ENCODE measurements at places on chromosomes 16 and 17.

GRCh38 chr16:66968847-66969246, 7.8 kb downstream of the CES3 start:
- no peak for DNase-seq

- no peak for DNase-seq
Observed at GRCh38 chr16:20798364-20798763, 7.9 kb downstream of the ERI2 start.

- DNase-seq = peak; percentile 69
Observed at GRCh38 chr17:56810343-56810742, 23.4 kb downstream of the C17orf67 start.

DNA sequence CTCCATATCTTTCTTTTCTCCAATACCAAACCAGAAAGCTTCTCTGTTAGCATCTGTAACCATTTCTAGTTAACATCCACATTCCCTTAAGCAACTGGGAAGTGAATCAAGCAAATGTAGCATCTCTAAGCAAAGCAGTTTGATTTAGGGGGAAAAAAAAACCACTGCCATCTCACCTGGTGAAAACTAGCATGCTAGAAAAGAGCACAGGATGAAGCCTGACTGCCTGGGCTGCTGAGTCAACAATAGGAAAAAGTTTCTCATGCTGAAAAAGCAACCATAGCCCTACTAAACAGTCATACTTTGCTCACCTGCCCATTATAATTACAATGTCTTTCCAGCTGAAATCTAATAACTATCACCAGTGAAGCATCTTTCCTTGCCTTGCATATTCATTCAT, 139.3 kb downstream of the ANKFN1 start:
- no peak for DNase-seq

DNA sequence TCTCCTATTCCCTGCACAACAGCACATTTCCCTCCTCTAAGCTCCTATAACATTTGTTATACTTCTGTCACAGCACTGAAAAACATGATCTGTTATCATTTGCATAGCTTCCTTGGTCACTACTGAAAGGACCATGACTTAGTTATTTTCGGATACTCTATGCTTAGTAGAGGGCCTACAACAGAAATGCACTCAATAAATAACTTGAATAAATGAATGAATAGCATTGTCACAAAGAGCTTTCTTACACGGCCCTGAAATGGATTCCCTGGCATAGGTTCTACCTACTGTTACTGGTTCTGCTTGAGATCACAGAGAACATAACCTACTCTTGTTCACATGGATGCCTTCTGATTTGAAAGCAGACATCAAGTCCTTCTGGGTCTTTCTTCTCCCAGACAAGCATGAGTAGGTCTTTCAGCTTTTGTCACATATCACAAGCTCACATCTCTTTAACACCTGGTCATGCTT, 41.6 kb downstream of the MYO1D start:
- DNase-seq = no peak

DNA sequence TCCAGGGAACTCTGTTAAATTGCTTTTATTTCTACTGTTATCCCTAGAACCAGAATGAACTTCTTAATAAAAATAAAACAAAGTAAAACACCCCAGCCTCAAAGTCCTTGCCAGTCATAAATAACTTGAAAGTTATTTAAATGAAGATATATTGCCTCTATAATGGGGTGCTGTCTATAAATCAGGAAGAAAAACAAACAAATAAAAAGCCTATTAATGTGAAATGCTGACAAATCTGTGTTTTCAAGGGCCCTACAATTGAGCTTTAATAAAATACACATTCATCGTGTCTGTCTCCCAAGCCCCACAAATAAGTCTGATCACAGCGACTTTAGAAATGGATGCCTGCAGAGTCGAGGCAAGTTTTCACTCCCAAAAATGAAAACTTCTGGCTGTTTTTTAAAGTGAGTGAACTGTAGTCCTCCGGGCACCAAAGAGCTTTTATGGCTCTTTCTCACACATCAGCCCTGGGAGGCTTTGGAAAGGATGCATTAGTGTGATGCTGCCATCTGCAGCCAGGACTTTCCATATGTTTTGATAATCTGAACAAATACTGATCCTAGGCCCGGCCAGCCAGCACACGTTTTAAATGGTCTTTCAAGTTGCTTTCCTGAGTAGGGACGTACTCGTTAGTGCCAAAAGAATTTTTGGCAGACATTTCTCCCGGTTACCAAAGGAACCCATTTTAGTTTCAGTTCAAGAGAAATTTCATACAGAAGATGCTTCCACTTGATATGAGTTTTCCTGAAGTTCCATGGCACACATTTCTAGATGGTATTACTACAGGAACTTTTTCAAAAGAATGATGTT, 16.3 kb downstream of the NACA2 start:
- DNase-seq = peak; percentile 82

DNA sequence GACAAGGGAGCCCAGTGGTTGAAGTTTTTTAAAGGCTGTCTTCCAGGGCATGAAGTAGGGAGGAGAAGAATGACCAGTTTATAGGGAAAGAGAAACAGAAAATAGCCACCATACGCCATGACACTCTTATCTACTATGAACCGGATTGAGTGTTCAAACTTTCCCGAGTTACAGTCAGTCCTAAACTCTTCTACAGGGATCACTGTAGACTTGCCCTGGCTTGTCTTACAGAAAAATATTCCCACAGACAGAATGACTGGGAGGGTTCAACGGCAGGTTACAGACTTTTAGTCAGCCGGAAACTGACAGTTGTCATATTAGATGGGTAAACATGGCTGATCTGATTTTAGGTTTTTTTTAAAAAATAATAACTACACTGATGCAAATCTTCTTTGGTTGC, 662.5 kb upstream of the SOX9 start:
- no peak for DNase-seq

DNA sequence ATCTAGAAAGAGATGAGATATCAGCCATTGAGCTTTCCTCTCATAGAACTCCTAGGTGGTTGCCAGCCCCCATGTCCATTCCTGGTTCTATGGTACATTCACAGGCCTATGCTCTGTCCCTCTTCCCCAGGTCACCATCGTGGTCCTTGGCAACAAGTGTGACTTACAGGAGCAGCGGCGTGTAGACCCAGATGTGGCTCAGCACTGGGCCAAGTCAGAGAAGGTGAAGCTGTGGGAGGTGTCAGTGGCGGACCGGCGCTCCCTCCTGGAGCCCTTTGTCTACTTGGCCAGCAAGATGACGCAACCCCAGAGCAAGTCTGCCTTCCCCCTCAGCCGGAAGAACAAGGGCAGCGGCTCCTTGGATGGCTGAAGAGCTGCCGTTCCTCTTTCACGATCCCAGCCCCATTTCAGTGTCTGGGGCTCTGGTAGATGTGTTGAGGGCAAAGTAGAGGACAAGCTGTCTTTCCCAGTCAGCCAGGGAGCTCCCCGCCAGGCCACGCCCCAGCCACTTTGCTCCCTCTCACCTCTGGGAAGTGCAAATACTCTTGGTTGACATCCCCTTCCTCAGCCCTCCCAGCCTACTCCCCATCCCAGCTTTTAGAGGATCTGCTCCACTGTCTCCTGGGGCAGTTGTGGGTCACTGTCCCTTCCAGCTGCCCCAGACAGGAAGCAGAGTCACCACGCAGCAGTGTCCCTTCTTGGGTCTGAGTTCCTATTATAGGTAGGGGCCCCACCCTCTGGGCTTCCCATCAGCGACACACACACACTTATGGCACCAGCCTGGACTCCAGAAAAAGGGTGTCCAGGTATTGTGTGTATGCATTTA, 3.8 kb downstream of the NKIRAS2 start:
- DNase-seq = no peak

DNA sequence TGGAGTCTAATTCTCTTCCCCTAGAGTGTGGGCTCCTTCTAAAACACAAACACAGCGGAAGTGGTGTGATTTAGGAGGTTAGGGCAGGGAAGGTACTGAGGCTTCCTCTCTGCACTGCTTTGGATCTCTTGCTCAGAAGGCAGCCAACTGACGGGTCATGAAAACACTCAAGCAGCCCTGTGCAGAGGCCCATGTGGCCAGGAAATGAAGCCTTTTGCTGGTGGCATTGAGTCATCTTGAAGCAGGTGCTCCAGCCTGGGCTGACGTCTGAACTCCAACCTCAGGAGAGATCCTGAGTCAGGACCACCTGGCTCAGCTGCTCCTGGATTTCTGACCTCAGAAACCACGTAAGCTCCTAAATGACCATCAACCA, 72.9 kb downstream of the MRM1 start:
- DNase-seq = no peak

DNA sequence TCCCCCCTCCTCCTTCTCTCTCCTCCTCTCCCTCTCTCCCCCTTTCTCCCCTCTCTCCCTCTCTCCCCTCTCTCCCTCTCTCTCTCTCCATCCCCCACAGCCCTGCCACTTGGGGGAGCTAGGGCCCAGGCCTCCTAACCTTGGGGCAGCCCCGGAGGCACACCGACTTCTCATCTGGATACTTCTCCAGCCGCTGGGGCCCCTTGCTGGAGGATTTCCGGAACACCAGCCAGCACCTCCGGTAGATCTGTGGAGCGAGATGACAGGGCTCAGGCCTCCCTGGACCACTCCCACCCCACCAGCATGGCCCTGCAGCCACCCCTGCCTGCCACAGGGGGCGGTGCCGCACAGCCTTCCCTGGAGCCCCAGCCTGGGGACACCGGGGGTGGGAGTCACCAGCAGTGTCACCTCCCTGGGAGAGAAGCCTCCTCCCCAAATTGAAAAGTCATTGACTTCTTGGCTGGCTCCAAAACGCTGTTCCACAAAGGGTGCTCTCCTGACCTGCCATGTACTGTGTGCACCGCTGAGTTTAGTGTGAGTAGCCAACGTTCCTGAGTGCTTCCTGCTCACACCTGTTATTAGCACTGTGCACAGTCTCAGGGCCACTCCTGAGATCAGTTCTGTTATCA, 10.5 kb downstream of the DOK4 start:
- DNase-seq = peak; percentile 64

DNA sequence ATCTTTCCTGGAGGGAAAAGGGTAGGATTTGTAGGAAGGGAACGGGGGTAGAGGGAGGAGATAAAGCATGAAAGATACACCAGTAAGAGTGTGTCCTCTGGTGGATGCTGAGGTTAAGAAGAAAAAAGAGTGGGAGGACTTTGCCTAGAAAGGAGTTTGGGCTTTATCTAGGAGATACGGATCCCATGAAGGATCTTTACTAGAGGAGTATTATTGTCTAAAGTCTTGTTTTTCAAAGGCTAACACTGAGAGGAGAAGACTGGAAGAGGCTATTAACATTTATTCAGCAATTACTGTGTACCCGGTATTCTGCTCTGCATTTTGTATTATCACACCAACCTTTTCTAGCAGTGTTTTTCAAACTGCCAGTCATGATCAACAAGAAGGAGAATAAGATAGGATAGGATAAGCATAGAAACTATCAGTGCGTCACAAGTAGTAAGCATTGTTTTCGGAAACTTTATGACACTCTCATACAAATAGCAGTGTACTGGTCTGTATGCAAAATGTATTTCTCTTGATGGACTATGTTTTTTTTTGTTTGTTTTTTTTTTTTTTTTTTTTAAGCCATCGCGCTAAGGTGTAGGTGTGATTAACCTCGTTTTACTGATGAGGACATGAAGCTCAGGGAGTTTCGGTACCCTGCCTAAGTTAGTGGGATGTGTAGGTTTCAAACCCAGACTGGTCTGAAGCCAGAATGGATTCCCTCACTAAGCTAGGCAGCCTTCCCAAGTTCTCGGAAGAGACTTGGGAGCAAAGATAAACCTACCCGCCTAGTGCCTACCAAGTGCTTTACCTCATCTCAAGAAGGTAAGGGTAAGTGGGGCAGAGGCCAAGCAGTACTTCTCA, 1.3 kb upstream of the SP2 start:
- DNase-seq = no peak

- DNase-seq = no peak
Observed at GRCh38 chr16:27511657-27512448, 37.9 kb downstream of the GTF3C1 start.

DNA sequence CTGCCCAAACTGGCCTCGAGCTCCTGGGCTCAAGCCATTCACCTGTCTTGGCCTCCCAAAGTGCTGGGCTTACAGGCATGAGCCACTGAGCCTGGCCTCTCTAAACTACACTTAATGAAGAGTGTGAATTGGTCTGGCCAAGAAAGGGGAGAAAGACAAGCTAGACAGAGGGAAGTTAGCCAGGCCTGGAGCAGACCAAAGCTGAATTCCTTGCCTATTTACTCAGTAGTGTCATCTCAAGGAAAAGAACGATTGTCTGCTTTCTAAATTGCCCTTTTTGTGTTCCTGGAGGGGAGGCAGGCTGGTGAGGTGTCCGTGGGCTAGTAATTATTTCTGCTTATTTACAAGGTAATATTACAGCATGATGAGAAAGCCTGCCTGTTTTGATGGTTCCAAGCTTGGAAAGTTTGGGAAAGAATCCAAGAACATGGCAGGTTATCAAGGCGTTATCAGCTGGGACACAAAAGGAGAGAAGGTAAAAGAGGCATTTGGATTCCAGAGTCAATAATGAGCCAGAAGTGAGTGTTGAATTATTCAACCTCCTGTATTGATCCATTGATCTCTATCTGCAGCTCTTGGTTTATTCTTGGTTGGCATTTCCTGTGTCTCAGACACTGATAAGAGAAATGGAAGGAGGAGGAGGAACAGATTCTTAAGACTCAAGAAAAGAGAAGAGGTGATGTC, 6.3 kb upstream of the CBFB start:
- no peak for DNase-seq

DNA sequence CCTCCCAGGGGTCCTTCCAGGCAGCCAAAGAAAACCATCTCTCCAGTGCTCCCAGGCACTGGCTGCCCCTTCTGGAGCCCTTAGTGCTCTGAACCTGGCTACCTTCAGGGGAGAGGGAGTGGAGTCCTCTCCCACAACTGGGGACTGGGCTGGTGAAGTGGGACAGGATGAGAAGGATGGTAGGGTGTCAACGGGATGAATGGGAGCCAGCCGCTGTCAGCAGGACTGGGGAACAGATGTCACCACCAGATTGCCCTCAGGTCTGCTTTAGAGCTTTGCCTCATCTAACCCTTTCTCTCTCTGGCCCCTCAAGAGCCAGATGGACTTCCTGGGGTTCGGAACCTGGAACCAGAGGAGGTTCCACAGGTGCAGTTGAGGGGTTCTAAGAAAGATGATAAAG, 488 bp upstream of the SEBOX start:
- peak; percentile 8 for DNase-seq

GRCh38 chr17:62966426-62967204, 580 bp downstream of the TANC2 start:
- no peak for DNase-seq

DNA sequence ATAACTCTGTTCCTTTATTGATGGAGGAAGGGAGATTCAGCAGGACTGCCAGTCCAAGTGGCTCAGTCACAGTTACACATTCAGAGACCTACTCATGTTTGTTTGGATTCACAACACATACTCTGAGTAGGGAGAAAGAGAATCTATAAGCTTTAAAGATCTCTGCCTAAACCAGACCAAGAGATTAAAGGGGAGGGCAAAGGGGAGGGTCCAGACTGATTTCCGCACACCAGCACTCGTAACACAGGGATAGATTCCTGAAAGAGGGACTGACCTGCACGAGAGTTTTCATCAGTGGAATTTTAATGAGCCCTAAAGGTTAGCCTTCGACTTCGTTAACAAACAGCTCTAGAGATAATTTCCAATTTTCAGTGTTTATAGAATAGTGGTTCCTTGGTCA, 71.7 kb upstream of the PMFBP1 start:
- no peak for DNase-seq

- DNase-seq = peak; percentile 41
Observed at GRCh38 chr16:64864232-64864809, 257.5 kb downstream of the CDH11 start.

- DNase-seq = peak; percentile 91
Observed at GRCh38 chr17:50541716-50542688, 5.0 kb upstream of the SPATA20 start.

- no peak for DNase-seq
Observed at GRCh38 chr17:14664511-14664910, 363.6 kb downstream of the HS3ST3B1 start.

Data from right hindlimb (tissue), 1 donor.